ENCODE measurements at places on chromosomes 6 and 20.
A peak's percentile ranks its signal among the peaks of the same experiment; 100 is the strongest.

DNA sequence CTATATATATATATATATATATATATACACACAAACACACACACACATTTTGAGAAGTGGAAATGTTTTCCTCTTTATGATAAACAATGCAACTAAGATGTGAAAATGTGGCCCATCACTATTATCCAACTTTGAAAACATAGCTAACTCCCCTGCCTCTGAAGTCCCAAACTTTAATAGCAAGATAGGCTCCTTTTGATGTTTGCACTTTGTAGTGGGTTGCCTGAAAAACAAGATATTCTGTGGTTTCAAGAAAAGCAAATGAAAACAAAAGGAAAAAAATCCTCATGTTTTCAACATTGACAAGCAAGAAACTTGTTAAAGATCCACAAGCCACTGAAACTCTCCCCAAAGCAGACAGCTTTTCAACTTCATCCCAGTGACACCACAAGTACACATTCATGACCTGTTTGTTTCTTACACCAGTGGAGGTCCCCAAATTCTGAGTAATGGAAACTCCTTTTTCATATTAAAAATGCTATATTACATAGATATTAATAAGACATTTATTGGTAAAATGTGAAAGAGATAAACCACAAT is 90.0 kb downstream of the IPCEF1 start:
- DNase-seq = no peak

- no peak for DNase-seq
Measured at GRCh38 chr6:130482645-130483390, 117.0 kb downstream of the TMEM200A start.

GRCh38 chr6:135073756-135074393 is 19.3 kb upstream of the HBS1L start:
- no peak for DNase-seq

DNA sequence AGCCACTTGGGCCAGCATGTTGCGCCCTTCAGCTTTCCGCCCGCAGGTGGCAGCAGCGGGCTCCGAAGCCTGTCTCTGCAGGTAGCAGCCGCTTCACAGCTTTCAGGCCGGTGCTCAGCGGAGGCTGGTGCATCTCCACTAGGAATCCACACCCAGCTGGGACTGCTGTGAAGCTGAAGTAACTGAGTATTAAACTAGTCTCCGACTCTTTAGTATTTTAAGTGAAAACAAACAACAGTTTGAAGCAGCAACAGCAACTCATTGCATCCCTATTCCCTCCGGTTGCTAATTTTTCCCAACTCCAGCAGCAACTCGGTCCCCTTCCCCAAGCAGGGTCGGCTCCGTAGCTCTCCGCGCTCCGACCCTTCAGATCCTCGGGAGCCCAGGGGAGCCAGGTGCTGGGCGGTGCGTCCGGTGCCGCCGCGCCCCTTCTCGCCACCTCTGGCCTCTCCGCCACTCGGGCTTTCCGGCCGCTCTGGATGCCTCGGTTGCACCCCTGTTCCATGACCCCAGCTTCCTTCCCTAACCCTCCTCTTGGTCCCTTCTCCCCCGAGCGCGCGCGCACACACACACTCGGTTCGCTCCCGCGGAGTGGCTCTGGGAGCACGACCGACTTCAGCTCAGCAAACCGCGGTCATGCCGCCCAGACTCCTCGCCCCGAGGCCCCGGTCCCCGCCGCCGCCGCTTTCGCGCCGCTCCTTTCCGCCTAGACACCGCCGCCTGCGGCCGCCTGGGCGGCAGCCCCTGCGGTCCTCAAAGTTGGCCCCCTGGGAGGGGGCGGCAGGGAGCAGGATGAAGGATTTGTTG is 765 bp upstream of the NKAIN2 start:
- peak; percentile 78 for DNase-seq

DNA sequence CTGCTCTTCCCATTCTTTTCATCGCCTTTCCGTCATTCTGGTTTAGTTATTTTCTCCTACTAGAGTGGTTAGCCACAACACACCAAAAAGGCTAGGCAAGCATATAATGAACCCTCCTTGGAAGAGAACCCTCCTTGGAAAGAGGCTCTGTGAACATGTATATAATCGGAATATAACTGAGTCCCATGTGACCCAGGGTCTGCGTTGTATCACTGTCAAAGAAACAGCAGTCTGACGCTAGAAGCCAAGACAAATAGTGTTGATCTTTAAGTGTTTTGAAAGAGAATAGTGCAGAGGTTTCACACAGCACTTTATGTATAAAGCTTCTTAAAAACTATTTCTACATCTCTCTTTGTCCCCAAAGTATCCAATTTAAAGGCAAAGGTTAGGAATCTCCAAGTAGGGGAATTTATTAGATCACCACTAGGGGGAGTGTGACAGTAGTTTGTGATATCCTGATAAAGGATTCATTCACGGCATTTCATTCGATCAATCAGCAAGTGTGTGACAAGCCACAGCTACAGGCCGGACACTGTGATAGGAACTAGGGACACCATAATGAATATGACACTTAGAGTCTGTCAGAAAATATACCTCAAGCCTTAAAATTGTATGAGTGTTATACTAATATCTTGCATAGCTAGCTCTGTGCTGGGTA is 395.3 kb downstream of the CD109 start:
- DNase-seq = no peak

DNA sequence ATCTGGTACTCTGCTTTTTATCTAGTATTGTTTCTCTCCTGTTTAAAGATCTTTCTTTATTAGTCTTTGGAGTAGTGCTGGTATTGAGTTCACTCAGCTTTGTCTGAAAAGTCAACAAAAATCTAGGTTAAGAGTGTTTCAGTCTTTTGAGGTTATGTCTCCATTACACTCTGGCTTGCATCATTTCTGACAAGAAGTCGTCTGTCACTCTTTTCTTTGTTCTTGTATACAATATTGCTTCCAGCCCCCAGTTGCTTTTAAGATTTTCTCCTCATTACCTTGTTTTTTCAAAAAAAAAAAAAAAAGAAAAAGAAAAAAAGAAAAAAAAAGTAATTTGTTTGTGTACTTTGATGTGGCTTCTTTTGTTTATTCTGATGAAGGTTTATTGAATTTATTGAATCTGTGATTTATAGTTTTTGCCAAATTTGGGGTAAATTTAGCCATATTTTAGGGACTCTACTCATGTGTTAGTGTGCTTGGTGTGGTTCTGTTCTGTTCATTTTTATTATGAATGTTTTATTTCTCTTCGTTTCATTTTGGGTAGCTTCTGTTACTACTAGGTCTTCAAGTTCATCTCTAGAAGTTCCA is 408.9 kb downstream of the CDKAL1 start:
- DNase-seq = no peak

- no peak for DNase-seq
Measured at GRCh38 chr6:133052465-133052864, 188.7 kb upstream of the EYA4 start.

GRCh38 chr6:91683240-91683639 is 1096.4 kb upstream of the MAP3K7 start:
- DNase-seq = no peak

DNA sequence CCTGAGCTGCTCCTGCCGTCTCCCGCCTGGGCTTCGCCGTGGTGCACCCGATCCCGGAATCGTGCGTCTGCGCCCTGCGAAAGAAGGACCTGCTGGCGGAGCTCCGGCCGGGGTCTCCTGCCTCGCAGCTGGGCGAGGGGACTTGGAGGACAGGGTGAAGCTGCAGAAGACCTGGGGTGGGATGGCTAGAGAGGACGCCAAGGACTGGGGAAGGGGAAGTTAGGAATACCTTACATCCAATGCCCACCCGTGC is 150.2 kb downstream of the PRL start:
- no peak for DNase-seq

- no peak for DNase-seq
Measured at GRCh38 chr6:7542874-7543624, 1.6 kb downstream of the DSP start.

GRCh38 chr20:4153251-4153650 is 137.9 kb upstream of the RNF24 start:
- no peak for DNase-seq

- no peak for DNase-seq
Measured at GRCh38 chr6:85865420-85866369, 223.0 kb upstream of the SYNCRIP start.

DNA sequence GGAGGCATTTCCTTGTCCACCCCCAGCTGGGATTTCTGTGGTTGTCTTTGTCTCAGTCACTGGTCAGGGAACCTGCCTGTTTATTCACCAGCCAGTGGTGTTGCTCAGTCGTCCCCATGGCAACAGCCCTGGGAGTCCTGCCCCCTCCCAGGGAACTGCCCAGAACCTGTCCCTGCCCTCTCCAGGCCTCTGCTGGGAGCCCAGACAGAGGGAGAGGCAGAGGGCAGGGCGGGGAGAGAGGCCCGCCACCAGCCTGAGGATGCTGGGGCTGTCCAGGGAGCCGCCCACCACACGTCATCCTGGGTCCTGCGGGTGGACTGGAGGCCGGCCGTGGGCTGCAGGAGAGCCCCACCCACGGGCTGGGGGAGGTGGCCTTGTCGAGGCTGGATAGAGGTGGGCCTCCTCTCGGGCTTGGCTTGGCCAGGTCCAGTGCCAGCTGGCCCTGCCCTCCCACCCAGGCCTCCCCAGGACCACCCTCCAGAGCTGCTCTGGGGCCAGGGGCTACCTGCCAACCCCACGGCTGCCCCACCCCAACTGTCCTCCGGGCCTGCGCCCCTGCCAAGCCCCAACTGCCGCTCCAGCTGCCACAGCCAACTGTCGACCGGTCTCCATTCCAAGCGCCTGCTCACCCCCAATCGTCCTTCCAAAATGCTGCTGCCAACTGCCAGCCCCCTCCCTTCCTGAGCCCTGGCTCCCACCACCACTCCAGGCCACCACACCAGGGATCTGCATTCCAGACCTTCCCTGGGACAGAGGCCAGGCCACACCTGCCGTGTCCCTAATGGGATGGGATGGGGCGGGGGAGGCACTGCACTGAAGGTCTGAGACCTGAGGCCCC is 4.2 kb upstream of the ZBTB46 start:
- peak; percentile 90 for DNase-seq

DNA sequence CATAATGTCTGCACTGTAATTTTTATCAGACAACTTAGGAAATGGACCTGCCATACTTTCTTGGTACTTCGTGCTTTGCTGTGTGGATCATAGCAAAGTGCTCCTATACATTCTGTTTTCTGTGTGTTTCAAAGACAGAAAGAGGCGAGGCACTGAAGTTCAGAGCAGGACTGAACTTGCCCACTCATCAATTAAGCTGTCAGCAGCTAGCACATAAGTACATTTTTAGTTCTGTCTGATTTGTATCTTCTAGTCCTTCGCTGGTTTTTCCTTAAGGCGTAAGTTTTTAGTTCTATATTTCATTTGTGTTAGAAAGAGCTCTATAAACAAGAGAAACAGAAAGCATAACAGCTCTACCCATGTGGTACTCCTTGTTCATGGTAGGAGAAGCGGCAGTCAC is 42.1 kb downstream of the MAP3K4 start:
- DNase-seq = no peak

DNA sequence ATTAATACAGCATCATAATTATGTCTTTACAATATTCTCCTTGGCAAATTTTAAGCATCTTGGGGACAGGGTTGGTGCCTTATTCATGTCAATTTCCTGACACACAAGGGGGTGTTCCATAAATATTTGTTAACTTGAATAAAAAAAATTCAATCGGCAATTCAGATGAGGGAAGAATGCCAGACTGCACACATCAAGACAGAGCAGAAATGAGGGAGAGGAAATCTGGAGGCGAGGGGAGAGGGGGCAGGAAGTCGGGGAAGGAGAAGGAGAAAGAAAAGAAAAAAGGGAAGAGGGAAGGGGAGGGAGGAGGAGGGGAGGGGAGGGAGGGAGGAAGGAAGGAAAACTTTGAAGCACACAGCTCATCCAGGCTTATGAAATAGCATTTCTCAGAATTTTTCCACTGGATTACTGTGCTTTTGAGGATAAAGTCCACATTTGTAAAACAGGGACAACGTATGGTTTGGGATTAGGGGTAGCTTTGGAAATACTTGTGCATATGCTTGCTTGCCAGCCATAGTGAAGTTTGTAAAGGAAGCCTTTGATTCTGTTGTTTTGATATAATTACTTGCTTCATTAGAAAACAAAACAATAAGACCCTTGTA is 362.1 kb downstream of the SAMD5 start:
- DNase-seq = no peak

GRCh38 chr20:57831326-57831992 is 121.6 kb upstream of the PMEPA1 start:
- DNase-seq = peak; percentile 52

DNA sequence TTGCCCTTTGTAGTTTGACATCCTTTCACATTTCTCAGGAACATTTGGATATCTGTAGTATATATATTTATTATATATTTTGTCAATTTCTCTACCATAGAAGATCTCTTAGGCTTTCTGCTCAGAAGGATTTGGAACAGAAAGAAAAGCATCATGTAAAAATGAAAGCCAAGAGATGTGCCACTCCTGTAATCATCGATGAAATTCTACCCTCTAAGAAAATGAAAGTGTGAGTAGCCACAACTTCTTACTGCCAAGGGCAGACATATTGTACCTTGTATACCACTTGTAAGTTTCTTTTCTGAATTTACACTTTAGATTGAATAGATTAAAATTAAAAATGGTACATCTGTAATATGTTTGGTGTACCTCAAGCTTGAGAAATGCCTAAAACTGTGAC is 31.2 kb downstream of the TPX2 start:
- DNase-seq = no peak

DNA sequence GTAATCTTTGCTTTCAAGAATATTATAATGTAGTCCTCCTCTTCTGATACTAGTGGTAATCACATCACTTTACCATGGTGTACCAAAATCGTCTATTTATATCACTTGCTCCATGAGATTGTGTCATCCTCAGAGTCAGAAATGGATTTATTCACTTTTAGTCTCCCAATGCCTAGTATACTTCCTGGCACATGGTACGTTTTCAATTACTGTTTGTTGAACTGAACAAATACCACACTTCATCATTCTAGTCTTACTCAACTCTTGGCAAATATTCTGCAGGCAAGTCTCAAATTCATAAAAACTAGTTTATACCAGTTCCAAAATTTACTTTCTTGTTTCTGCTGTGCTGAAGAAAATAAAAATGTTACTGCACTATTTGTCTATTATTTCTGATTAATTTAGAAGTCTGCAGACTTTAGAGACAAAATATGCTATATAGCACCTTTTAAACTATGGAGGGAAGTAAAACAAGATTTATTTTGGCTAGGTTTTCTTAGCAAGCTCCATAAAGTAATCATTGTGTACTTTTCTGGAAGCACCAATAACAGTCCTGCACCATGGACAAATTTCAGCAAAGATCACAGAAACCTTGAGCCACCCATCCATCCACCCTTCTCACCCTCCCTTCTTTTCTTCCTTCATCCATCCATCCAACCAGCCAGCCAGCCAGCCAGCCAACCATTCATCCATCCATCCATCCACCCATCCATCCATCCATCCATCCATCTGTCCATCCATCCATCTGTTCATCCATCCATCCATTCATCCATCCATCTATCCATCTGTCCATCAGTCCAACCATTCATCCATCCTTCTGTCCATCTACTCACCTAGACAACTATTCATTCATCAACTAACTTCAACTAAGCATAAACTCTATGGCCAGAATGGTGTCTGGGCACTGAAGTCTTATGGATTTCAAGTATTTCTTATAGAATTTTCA is 102.1 kb upstream of the STMND1 start:
- DNase-seq = no peak

Measured in coronary artery (tissue), 2 donors.